ENCODE measurements at places on chromosomes 6 and 20. TPM values are rescaled to one million over a fixed set of nuclear protein-coding genes. Genes with fewer than 3 reads are reported as not detected.

DLK2 gene
- total RNA-seq: 0.47 TPM

SYNDIG1 gene
- not detected for total RNA-seq

- DNase-seq: no peak
These were observed 875.4 kb upstream of the MAP3K7 start for GRCh38 chr6:91462241-91462640.

DNA sequence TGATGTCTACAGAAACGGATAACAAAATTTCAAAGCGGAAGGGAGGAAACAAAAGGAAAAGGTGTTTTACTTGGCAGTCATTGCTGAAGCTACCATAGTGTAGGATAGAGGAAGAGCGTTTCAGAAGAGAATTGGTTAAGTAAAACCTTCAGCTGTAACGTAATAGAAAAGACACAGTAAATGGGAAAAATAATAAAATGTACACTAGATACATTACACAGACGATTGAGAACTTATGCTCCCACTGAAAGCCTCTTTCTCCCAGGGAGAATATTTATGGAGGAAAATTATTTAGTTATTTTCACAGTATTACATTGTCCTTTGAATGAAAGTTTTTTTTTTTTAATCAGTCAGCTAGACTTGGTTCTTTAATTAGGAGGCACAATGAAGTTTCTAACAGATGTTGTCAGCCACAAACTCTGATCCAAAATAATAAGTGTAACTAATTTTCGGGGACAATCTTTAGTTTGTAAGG lies 90.7 kb upstream of the PRDM1 start:
- DNase-seq: no peak

STX11 gene
- total RNA-seq: 17.2 TPM

DNA sequence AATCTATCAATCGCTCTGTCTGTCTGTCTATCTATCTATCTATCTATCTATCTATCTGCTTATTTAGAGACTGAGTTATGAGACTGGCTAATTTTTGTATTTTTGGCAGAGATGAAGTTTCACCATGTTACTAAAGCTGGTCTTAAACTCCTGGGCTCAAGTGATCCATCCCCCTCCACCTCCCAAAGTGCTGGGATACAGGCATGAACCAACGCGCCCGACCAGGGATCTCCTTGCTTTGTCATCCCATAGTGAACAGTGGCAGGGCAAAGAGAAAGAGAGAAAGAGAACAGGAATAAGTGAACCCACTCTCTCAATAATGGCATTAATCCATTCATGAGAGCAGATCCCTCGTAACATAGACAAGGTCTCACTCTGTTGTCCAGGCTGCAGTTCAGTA lies 66.4 kb upstream of the DSP start:
- no peak for DNase-seq

CLVS2 gene
- not detected for total RNA-seq

DNA sequence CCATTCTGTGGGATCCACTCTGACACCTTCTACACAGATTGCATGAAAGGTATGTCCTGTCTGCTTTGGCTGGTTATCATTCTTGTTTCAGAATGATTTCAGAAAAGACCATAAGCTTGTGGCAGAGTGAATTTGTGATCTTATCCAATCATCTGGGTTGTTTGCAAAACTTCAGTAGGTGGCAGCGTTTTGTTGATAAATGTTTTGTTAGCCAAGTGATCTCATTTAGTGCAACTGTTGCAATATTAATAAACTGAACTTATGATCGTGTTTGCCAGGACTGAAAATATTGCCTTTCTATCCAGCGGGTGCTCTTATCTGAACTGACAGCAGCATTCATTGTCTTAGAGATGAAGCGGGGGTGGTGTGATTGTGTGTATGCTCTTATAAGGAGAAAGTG lies 613.2 kb upstream of the NOX3 start:
- no peak for DNase-seq

DNA sequence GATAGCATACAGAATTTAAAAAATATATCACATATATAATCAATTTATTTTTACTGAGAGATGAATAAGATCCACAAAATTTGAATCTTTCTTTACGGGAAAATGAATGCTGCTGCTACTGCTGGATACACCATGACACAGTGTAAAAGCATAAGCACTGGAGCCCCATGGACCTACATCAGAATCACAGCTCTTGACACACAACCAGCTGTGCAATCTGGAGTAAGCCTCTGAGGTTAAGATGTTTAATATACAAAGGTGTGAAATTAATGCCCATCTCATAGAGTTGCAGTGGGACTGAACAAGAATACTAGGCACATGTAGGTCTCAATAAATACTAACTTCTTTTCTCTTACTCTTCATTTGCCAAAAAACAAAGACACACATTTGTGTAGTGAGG lies 48.1 kb downstream of the MAN1A1 start:
- no peak for DNase-seq

DNA sequence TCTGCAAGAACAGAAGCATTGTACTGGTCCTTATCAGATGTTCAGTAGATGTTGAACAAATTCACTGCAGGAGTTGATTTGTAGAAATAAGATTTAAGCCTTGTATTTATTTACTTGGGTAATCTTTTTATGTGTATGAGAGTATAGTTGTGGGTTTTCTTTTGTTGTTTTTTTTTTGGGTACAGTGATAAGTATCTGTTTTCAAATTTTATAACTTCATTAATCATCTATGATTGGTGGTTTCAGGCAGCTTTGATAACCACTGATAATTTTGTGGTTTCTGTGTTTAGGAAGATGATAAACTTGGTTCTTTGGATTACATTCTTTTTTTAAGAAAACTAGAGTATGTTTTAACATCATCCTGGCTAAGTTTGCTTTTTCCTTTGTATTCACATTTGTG lies 2.8 kb downstream of the AFDN start:
- no peak for DNase-seq

DNA sequence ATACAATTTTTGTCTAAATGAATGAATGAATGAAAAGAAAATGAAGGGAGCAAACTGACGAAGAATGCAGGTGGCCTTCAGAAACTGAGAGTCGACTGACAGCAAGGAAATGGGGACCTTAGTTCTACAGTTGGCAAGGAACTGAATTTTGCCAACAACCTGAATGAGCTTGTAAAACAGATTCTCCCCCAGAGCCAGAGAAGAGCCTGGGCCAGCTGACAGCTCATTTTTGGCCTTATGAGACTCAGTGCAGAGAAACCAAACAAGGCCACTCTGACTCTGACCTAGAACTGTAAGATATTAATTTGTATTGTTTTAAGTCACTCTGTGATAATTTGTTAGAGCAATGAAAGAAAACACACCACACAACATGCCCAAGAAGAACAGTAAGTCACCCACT lies 21.8 kb downstream of the MAN1A1 start:
- no peak for DNase-seq

DNA sequence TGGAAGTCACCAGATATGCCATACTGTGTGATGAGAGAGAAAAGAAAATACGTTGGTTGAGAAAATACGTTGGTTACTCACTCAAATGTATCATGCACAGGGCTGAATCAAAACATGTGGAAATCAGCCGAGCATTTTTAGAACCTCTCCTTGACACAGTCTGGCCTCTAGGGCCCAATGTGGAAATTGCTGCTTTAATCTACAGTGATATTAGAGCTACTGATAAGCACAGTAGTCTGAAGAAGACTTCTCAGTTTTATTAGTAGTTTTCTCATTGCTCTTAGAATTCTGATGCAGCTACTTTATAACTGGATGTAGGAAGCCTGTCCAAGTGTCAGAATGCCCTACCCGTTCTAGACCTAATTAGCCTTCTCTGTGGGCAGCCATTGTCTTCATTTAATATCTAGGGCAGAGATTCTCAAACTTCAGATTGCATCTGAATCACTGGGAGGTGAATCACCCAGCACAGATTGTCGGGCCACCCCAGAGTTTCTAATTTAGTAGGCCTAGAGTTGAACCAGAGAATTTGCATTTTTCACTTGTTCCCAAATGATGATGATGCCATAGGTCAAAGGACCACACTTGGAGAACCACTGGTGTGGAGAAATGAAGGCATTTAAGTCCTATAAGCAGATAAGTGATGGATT lies 229.1 kb downstream of the PLCB1 start:
- DNase-seq: peak; percentile 38

TP53TG5 gene
- 1.0 TPM for total RNA-seq

GPR63 gene
- total RNA-seq: 0.81 TPM

- no peak for DNase-seq
These were observed 14.6 kb upstream of the GRM1 start for GRCh38 chr6:146014233-146014632.

DNA sequence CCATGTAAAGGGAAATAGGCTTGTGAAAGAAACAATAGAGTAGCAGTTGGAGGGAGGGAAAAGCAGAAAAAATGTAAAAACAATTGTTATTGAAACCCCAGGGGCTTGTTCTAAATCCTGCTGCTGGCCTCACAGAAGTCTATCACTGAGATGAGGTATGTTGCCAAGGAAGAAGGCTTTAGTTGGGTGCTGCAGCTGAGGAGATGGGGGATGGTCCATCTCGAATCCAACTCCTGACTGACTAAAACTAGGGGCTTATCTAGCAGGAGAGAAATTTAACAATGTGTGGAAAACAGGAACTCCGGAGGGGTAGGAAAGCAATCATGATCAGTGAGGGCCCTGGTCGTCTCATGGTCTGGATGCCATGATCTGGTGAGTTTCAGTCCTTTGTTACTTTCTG lies 225.0 kb upstream of the EXOC2 start:
- no peak for DNase-seq
